ENCODE measurements at places on chromosomes 13 and 19.

DNA sequence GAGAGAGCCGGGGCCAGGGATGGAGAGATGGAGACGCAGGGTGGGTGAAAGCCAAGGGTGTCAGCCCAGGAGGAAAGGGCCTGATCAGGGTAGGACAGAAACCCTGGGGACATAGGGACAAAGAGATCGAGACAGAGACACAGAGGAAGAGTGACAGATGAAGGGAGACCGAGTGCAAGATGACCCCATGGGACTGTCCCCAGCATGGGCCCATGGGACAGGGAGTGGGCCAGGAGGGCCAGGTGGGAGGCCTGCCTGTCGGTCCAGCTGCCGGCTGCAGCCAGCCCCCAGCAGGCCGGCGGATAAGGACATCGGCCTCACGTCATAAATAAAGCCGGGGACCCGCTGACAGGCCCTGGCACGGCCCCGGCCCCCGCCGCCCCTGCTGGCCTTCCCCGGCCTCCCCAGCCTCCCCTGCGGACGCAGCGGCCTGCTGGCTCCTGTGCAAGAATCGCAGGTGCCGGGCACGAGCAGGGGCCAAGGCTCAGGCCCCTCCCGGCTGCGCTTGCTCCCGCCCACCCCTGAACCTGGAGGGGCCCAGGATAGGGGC lies 6.3 kb downstream of the REX1BD start:
- DNase-seq, result no peak

GRCh38 chr19:16726916-16727315 lies 7.3 kb downstream of the NWD1 start:
- no peak for DNase-seq

GRCh38 chr19:41437944-41438574 lies 1.7 kb downstream of the DMAC2 start:
- no peak for DNase-seq

- DNase-seq, result no peak
Measured at GRCh38 chr19:13085666-13086065, 17.0 kb downstream of the LYL1 start.

DNA sequence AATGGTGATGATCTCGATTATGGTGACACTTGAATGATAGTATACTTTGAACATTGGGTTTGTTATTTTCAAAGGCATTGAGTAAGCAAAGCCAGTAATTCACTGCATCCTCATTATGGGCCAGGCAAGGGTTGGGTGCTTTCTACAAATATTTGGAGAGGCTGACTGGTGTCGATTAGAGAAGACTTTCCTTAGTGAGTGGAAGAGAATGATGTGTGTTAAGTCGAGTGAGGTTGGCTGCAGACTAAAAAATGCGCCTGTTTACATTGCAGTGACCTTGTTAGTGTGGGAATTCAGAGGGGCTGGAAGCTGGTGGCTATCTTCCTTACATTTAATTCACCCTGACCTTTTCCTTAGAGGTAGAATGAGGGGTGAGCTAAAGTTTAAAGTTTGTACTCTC lies 22.4 kb upstream of the RNF113B start:
- no peak for DNase-seq

- DNase-seq, result no peak
Measured at GRCh38 chr13:30735025-30735871, at the start of gene ALOX5AP. ALOX5AP (plus strand) TSS chr13:30735543; CDS start chr13:30735606, 63 bp downstream.

DNA sequence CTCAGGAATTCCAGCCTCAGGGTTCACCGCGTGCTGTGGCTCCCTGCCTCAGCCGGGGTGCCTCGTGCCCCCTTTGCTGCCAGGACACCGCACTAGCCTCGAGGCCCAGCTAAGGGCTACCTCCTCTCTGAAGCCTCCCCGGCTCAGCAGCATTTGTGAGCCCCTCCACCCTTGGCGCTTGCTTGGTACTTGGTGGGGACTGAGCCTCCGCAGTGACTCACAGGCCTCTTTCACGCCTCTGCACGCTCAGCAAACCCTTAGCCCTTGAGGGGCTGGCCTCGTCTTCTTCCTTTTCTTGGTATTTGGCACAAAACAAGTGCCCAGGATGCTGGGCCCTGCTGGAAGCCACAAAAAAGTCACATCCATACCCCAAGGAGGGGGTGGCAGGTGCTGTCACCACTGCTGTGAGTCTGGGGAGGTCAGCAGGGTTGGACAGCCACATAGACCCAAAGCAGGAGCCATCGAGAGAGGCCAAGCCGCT lies 85.4 kb upstream of the TM9SF2 start:
- DNase-seq, result no peak

DNA sequence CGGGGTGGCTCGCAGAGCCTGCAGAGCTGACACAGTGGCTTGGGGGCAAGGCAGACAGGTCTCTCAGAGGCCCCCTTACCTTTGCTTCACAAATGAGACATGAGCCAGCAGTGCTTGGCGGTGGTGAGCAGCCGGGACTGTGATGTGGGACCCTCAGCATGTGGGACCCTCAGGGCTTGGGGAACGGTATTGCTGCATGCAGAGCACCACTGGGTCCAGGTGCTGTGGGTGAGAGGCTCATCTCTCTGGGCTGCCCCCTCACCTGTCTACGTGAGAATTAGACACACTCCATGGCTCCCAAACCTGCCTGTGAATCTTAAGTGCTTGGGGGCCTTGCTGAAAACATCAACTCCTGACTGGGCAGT lies 106.6 kb downstream of the COL4A2 start:
- no peak for DNase-seq

DNA sequence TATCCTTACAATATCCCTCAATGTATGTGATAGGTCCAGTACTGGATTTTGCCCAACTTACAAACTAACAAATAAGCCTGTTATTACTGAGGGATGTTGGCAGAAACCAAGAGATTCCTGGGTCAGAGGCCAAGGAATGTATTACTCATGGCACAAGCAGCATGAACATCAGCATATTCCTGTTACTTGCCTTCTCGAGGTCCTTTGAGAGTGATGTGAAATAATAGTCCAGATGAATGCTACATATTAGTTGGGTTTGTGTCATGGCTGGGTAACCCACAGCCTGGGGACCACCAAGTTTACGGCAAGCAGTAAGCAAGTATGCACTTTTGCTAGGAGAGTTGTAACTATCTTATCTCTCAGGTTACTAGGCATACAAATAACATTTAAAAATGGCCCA lies 384.5 kb upstream of the GPC6 start:
- no peak for DNase-seq

GRCh38 chr13:101945435-101945834 lies 456.4 kb downstream of the FGF14 start:
- no peak for DNase-seq

GRCh38 chr13:103238441-103238840 lies 172.2 kb upstream of the SLC10A2 start:
- DNase-seq, result no peak

DNA sequence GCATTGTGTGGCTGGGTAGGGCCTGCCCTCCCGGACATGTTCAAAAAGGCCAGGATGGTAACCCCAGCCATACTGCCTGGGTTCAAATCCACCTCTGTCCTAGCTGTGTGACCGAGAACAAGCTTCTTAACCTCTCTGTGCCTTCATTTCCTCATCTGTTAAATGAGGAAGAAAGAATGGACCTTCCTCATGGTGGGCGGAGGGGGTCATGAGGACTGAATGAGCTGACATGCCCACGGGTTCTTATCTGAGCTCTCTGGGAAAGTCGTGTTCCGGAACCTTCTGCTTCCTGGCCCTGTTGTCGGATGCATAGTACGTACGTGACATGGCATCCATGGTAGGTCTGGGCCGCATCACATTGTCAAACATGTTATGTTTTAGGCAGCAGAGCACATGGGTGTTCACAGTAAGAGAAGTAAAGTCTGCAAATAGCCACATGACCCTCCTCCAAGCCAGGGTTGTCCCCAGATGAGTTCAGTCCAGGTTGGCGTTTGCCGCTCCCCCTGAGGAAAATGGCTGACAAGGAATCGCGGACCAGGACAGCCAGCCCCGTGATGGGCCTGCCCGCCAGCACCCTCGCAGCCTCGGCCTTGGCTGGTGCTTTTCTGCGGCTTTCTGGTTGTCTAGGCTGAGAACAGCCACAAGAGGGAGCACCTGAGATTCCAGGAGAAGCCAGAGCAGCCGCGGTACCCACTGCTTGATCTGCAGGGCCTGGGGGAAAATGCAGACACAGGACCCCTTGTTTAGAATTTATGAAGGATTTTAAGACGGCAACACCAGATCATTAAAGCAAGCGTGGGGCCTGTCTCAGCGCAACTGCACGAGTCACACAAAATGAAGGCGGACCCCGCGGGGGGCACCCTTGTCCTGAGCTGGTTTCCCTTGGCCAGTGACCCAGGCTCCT lies 2.4 kb upstream of the NTN5 start:
- peak; percentile 43 for DNase-seq

GRCh38 chr13:32902874-32903273 lies 113.3 kb upstream of the KL start:
- no peak for DNase-seq

DNA sequence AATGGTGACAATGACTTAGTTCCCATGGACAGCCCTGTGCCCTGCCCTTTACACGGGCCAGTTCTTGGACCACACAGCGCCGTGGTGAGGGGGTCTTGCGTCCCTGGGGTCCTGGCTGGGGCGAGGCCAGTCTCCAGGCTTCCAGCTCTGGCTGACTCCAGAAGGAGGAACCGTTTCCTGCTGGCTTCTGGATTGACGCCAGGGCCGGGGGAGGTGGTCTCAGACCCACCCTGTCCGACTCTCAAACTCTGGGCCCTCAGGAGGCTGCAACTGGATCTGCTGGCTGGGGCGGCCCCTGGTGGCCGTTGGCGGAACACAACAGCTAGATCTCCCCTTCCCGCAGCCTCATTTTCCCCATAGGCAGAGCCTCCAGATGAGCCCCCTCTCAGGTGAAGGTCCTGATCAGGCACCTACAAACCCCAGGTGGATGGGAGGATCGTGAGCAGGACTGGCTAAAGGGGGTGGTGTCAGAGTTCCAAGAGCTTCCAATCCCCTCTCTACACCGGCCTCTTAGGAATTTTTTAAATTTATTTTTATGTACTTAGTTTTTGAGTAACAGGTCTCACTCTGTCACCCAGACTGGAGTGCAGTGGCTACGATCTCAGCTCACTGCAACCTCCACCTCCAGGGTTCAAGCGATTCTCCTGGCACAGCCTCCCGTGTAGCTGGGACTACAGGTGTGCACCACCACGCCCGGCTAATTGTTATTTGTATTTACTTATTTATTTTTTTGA lies 8.0 kb downstream of the CCDC194 start:
- no peak for DNase-seq

- DNase-seq, result no peak
Measured at GRCh38 chr13:77981281-77981881, 62.8 kb upstream of the EDNRB start.

GRCh38 chr19:8488365-8488764 lies 14.1 kb downstream of the PRAM1 start:
- DNase-seq, result no peak

DNA sequence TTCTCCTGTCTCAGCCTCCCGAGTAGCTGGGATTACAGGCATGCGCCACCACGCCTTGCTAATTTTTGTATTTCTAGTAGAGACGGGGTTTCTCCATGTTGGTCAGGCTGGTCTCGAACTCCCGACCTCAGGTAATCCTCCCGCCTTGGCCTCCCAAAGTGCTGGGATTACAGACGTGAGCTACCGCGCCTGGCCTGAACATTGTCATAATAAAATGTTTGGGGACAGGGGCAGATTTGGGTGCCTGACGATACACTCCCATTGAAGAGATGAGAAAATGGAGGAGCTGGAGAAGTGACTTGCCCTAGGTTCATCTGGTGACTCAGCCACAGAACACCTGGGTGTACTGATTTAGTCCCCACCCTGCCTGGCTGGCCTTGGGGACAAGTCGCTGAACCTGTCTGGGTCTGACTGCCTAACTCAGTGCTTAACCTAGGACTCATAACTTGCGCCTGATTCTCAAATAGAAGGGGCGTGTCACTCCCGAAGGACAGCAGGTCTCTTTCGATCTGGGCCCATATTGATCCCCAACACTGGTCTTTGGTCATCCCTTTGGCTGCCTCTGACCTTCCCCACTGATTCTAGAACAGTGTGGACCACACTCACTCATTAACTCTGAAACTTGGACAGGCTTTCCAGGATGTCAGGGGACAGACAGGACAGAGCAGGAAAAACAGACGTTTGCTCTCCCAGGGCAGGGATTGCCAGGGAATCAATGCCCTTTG lies 7.6 kb upstream of the BICRA start:
- DNase-seq, result no peak

GRCh38 chr19:11767633-11768133 lies 883 bp downstream of the ZNF441 start:
- peak; percentile 1 for DNase-seq

GRCh38 chr13:79481685-79482052 lies 714 bp downstream of the NDFIP2 start:
- DNase-seq, result peak; percentile 39

DNA sequence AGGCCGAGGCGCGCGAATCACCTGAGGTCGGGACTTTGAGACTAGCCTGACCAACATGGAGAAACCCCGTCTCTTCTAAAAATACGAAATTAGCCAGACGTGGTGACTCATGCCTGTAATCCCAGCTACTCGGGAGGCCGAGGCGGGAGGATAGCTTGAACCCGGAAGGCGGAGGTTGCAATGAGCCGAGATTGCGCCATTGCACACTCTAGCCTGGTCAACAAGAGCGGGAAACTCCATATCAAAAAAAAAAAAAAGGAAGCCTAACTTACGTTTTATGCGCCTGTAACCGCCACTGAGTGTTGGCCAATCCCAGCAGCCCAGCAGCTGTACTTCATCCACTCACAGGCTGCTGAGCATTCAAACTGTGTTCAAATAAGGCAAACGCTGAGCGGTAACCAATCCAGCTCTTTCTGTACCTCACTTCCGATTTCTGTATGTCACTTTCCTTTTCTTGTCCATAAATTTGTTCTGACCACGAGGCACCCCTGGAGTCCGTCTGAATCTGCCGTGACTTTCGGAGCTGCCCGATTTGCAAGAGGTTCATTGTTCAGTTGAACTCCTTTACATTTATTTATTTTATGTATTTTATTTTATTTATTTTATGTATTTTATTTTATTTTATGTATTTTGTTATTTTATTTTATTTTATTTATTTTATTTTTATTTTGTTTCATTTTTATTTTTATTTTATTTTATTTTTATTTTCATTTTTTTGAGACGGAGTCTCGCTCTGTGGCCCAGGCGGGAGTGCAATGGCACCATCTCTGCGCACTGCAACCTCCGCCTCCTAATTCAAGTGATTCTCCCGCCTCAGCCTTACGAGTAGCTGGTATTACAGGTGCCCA lies 18.2 kb downstream of the DPRX start:
- DNase-seq, result no peak

GRCh38 chr13:107712145-107712860 lies 503.0 kb downstream of the LIG4 start:
- DNase-seq, result no peak

DNA sequence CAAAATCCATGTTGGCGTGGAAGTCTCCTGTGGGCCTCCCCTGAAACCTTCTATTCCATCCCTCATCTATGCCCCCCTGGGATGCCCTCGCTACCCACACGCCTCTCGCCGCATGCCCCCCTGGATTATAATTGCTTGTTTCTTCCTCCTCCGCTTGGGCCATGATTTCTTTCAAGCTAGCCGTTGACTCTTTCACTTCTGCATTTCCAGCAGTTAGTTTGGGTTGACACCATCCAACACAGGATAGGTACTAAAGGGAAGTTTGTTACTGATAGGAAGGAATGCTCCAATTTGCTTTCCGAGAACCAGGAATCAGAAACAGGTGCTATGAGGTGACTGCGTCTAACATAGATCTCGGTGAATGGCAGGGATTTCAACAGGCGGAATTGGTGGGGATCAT lies 7.7 kb upstream of the SLC25A15 start:
- DNase-seq, result no peak

- DNase-seq, result no peak
Measured at GRCh38 chr13:66345971-66346370, 884.2 kb downstream of the PCDH9 start.
